Thyroid gland (tissue), 4 donors: ENCODE measurements at places on chromosomes 11 and 22. TPM values are rescaled to one million over a fixed set of nuclear protein-coding genes. Genes with fewer than 3 reads are reported as not detected.

GRCh38 chr11:62958547-62959421 lies 26.0 kb downstream of the SLC22A6 start:
- H3K27me3 ChIP-seq: no peaks in the 10 kb centered on the region
- no peak overlapping the region for H3K27ac ChIP-seq
- H3K36me3 ChIP-seq: no peaks in the 10 kb centered on the region
- no peak for DNase-seq
- no peaks in the 10 kb centered on the region for H3K4me1 ChIP-seq

- no peaks in the 10 kb centered on the region for H3K36me3 ChIP-seq
- no peak overlapping the region for H3K4me3 ChIP-seq
- DNase-seq: no peak
- H3K27me3 ChIP-seq: no peaks in the 10 kb centered on the region
Observed at GRCh38 chr11:30314625-30315024, 8.3 kb upstream of the ARL14EP start.

DNA sequence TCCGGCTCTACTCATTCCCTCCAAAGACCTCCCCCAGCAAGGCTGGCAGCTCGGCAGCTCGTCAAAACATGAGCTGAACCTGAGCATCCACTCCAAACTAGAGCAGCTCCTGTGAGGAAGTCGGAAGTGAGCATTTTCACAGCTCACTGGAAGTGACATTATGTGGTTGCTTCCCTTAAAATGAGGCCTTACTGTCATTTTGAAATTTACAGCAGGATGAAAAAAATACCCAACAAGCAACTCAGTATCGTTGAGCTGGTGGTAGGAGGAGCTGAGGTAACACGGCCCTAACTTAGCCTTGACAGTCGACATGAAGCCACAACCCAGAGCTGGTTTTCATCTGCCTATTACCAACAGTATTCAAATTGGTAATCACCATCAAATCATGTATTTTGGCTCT lies 38.0 kb upstream of the ARFGAP3 start:
- H3K27me3 ChIP-seq: no peaks in the 10 kb centered on the region
- H3K4me3 ChIP-seq: no peak overlapping the region
- peaks cover 9% of the 10 kb centered on the region for H3K36me3 ChIP-seq

- H3K27ac ChIP-seq: no peak overlapping the region
- no peak overlapping the region for H3K4me3 ChIP-seq
- peaks cover 5% of the 10 kb centered on the region for H3K4me1 ChIP-seq
- DNase-seq: no peak
Observed at GRCh38 chr11:111091321-111091938, 154.1 kb upstream of the POU2AF2 start.

DNA sequence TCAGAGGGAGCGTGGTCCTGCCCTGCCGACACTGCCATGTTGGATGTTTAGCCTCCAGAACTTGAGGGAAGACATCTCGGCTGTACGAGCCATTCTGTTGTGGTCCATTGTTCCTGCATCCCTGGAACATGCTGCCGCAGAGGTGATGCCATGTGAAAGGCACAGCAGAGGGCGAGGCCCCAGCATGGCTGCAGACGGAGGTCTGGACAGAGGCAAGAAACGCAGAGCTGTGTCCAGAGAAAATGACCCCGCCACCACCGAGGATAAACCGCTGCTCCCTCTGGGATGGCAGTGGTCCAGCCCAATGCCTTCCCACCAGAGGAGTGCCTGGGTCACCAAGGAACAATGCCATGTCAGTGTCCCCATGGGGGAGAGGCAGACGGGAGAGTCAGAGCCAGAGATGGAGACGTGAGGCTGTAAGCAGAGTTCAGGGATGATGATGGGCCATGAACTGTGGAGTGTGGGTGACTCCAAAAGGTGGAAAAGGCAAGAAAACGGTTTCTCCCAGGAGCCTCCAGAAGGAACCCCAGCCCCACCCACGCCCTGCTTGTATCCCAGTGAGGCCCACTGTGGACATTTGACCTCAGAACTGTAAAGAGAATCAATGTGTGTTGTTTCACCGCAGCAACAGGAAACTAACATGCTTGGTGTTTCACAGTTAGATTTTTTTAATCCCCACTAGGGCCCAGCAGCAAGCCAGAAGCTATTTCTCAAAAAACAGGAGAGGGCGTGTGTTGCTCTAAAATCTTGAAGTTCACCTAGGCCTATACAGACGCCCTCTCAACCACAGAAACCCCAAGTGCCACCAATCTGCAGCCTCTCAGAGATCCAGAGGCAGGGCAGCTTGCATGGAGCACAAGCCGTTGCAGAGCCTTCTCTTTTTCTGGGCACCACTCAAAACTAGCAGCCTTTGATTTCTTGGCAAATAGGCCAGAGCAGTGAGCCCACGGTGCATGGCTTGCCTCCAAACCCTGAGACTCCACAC lies 1422.9 kb downstream of the TBC1D22A start:
- DNase-seq: no peak
- no peak overlapping the region for H3K4me3 ChIP-seq
- no peaks in the 10 kb centered on the region for H3K4me1 ChIP-seq
- H3K27ac ChIP-seq: no peak overlapping the region
- H3K36me3 ChIP-seq: no peaks in the 10 kb centered on the region

- H3K27me3 ChIP-seq: no peaks in the 10 kb centered on the region
- no peak overlapping the region for H3K4me3 ChIP-seq
- H3K36me3 ChIP-seq: no peaks in the 10 kb centered on the region
- no peak for DNase-seq
- H3K4me1 ChIP-seq: peaks cover 66% of the 10 kb centered on the region
- H3K27ac ChIP-seq: peak overlapping the region; percentile 97
Observed at GRCh38 chr11:708511-708910, 2.5 kb downstream of the EPS8L2 start.

GRCh38 chr11:58575377-58576020 lies at the start of gene LPXN:
Gene LPXN, minus strand, starts transcription at chr11:58575856. Its CDS starts 84 bp downstream, at chr11:58575772.
- peaks cover 38% of the 10 kb centered on the region for H3K4me1 ChIP-seq
- no peak within 1 kb of the TSS for H3K4me3 ChIP-seq
- H3K36me3 ChIP-seq: no peaks in the 10 kb centered on the region

DNA sequence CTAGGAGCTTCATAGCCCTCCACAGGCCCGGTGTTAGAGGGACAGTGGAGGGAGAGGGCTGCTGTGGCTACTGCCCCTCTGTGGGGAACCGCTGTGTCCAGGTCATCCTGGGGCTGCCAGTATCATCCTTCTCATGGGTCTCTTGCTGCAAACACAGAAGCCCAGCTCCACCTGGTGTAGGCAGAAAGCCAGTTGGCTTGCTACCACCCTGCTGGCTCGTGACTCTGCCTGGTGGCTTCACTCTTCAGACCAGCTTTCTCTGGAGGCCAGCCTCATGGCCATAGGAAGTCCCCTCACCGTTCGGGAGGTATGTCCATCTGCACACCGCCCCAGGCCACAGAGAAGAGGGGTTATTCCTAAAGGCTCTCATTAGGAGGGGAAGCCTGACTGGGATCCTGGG lies 19.4 kb upstream of the SUSD2 start:
- no peak overlapping the region for H3K4me3 ChIP-seq
- H3K27ac ChIP-seq: no peak overlapping the region
- peaks cover 32% of the 10 kb centered on the region for H3K4me1 ChIP-seq
- H3K27me3 ChIP-seq: no peaks in the 10 kb centered on the region

- DNase-seq: no peak
- no peak overlapping the region for H3K27ac ChIP-seq
- H3K4me3 ChIP-seq: no peak overlapping the region
- no peaks in the 10 kb centered on the region for H3K36me3 ChIP-seq
Observed at GRCh38 chr22:48192920-48193319, 1430.5 kb downstream of the TBC1D22A start.

GRCh38 chr11:65130631-65131416 lies 3.5 kb downstream of the SYVN1 start:
- H3K27me3 ChIP-seq: no peaks in the 10 kb centered on the region
- H3K27ac ChIP-seq: no peak overlapping the region
- no peak overlapping the region for H3K4me3 ChIP-seq
- peaks cover 17% of the 10 kb centered on the region for H3K4me1 ChIP-seq
- peaks cover 71% of the 10 kb centered on the region for H3K36me3 ChIP-seq

GRCh38 chr11:68038718-68039525 lies at the start of gene TCIRG1:
Gene TCIRG1, plus strand, starts transcription at chr11:68039025. Its CDS starts 2,247 bp downstream, at chr11:68041272.
- peaks cover 42% of the 10 kb centered on the region for H3K4me1 ChIP-seq
- peak within 1 kb of the TSS; percentile 88 for H3K27ac ChIP-seq
- H3K27me3 ChIP-seq: no peaks in the 10 kb centered on the region
- peaks cover 10% of the 10 kb centered on the region for H3K36me3 ChIP-seq
- DNase-seq: peak; percentile 89

- H3K27ac ChIP-seq: peak overlapping the region; percentile 96
- DNase-seq: no peak
- no peak overlapping the region for H3K4me3 ChIP-seq
Observed at GRCh38 chr11:11843211-11843621, 1.4 kb downstream of the USP47 start.

The HEPHL1 gene
- total RNA-seq: not detected

The MRGPRX3 gene
- total RNA-seq: not detected

The GANAB gene
- total RNA-seq: 194 TPM

The CHADL gene
- total RNA-seq: 4.6 TPM

The SCUBE1 gene
- total RNA-seq: 0.78 TPM

The DEFB131B gene
- total RNA-seq: not detected

The CLDN5 gene
- total RNA-seq: 303 TPM

The PRR33 gene
- total RNA-seq: not detected

The OR51B2 gene
- total RNA-seq: not detected
